ENCODE measurements at places on chromosomes 2 and 18. TPM values are rescaled to one million over a fixed set of nuclear protein-coding genes. Genes with fewer than 3 reads are reported as not detected.

Gene TOGARAM2
- not detected for total RNA-seq

Gene RAB6C
- 0.34 TPM for total RNA-seq

Gene DSG2
- 155 TPM for total RNA-seq

Gene KCNG3
- 0.79 TPM for total RNA-seq

Gene NEURL3
- total RNA-seq = 18.6 TPM

Data from kidney epithelial cell (primary cell).